ENCODE measurements at places on chromosomes 6 and 20.

- DNase-seq = peak; percentile 76
Observed at GRCh38 chr20:61896058-61896961, 169.4 kb downstream of the TAF4 start.

GRCh38 chr20:63150911-63151531, 64.9 kb downstream of the YTHDF1 start:
- no peak for DNase-seq

GRCh38 chr20:34369265-34369664, 6.2 kb downstream of the ITCH start:
- DNase-seq = no peak

- DNase-seq = no peak
Observed at GRCh38 chr6:13457577-13457976, 29.8 kb downstream of the GFOD1 start.

DNA sequence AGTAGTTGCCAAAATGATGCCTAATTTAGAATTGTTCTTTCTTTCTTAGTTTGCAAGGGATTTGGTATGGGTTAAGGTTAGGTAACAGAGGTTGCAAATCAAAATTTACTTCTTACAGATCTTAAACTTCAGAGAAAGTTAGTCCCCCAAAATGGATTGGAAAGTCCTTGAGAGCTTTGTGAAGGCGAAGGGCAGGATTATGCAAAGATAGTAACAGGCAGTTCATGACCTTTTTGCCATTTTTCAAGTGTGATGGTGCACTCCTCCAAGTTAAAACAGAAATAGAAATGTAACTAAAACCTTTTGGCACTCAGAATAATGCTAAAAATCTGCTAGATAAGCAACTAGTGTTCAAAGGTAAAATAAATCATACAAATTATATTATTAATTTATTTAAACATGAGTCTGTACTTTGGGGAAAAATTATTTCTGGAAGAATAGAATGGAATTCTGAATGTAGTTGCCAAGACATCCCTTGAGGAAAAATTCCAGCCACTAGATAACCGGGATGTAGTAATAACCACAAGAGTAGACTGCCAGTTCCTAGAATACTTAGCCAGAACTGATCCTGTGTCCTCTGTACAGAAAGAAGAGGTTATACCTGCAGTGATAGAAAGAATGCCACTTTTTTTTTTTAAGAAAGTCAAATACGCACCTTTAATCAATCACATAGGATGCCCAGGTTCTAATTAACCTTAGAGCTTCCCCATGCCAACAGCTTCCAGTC, 31.8 kb upstream of the DAAM2 start:
- DNase-seq = no peak

GRCh38 chr6:83310046-83310445, 116.9 kb downstream of the RWDD2A start:
- no peak for DNase-seq

DNA sequence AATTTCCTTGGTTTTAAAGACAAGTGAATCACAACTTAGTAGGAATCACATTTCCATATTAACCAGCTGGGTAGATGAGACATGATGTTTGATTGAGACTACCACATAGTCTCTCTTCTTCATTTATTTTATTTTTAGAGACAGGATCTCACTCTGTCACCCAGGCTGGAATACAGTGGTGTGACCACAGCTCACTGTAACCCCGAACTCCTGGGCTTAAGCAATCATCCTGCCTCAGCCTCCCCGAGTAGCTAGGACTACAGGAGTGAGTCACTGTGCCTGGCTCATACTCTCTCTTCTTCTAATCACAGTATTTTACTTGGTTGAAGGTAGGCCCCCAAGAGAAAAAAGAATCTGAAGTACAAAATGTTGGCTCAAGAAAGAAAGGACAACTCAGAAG, 80.2 kb upstream of the ASF1A start:
- no peak for DNase-seq

- DNase-seq = no peak
Observed at GRCh38 chr20:21006611-21007010, 99.5 kb downstream of the LINC00237 start.

- peak; percentile 62 for DNase-seq
Observed at GRCh38 chr6:6724539-6725467, 136.3 kb downstream of the LY86 start.

DNA sequence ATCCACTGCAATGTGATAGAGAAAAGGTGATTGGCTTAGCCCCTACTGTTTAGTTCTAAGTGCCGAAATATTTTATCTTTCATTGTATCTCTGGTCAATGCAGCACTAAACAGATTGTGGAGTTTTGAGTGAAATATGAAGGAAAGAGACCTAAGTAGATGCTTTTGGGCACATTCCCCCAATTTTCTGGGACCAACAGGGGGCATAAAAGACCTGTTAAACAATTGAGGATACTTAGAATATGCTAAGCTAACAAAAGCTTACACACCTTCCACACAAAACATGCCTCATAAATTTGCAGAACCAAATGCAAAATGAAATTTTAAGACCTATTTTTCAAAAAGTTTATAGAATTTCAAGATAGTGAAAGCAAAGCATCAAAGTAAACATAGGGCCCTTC, 746.9 kb downstream of the TBC1D32 start:
- no peak for DNase-seq

GRCh38 chr20:53224851-53225250, 252.7 kb downstream of the TSHZ2 start:
- DNase-seq = no peak

DNA sequence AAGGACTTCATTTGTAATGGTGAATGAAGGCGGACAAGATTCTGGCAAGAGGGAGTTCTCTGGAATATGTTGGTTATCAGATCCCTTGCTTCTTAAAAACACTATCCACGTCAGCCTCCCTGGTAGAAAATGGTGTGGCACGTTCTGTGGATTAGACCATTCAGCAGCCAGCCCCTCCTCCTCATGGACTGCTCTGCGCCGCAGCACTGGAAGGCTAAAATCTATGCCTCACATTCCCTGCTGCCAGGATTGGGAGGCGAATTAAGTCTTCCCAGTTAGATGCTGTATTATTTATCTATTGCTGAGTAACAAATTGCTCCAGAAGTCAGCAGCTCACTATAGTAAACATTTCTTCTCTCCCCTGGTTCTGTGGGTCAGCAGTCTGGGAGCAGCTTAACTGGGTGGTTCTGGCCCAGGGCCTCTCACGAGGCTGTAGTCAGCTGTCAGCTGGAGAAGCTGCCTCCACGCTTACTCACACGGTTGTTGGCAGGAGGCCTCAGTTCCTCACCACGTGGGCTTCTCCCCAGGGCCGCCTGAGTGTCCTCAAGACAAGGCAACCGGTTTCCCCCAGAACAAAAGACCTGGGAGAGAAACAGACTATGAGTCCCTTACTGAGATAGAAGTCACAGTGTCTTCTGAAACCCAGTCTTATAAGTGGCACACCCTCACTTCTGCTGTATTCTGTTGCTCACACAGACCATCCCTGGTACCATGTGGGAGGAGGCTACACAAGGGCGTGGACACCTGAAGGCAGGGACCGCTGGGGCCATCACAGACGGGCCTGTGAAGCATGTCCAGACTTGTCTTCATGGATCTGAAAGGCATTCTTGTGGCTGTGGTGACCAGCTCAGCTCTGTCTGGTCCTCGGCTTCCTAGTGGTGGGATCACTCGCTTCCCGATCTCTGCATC, 101.0 kb downstream of the NRN1 start:
- no peak for DNase-seq

DNA sequence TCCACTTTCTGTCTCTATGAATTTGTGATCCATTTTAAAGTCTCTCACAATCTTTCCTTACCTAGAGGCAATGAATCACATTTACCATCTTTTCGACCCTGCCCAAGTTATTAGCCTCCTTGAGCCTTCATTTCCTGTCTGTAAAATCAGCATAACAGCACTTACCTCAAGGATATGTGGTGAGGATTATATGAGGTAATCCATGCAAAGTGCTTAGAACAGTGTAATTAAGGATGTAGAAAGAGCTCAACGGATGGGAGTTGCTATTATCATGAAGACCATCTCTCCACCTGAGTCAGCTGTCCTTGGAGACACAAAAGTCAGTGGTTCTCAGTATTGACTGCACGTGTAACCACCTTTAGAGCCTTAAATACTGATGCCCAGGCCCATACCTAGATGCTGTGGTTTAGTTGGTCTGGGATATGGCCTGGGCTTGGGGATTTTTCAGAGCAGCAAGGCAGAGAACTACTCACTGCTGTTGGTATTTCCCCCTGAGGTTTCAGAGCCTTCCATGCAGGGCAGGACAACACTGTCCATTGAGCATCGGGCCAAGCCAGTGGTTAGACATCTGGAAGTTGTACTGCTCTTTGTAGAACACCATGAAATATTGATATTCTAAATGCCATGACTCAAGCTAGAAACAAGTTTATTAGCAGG, 55.8 kb downstream of the LYRM2 start:
- DNase-seq = no peak

GRCh38 chr6:75402296-75402695, 91.3 kb downstream of the FILIP1 start:
- no peak for DNase-seq

DNA sequence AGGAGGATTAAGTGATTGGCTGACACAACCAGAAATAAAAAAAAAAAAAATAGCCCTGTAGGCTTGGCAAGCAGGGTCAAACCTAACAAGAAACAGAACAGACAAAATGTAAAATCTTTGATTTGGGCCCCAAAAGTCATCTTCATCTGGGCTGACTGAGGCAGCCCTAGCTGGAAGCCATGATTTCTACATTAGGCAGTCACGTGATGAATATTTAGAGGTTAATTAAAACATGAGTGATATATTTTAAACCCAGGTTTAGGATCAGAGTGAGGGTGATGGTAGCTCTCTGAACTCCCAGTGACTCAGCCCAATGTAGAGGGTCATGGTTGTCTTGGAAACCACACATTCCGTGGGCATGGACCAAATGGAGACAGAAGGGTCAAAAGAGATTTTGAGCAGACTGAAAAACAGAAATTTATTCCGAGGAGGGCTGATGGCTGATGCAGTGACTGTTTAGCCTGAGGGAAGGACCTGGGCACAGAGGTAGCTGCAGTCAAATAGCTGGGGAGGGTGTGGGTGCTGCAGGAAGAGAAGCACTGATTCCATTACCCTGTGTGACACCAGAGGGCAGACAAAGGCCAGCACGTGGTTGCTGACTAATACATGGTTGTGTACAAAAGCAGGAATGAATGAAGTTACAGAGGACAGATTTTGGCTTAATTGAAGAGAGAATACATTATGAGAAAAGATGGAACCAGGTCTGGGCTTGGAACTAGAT, 573.1 kb upstream of the CHD6 start:
- peak; percentile 28 for DNase-seq

DNA sequence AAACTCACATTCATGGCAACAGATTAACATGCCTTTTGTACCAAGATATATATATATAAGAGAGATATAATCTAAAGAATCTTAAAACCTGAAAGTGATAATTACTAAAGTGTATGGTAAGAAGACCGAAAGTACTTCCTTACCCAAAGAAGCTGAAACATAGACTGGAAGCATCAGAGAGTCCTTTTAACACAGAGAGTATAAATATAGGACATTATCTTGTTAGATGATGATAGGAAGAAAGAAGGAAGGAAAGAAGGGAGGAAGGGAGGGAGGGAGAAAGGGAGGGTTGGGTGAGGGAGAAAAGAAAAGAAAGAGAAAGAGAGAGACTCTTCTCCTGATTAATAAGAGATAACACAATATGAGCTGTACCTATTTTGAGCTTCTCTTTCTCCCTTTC, 68.2 kb downstream of the PHIP start:
- no peak for DNase-seq

DNA sequence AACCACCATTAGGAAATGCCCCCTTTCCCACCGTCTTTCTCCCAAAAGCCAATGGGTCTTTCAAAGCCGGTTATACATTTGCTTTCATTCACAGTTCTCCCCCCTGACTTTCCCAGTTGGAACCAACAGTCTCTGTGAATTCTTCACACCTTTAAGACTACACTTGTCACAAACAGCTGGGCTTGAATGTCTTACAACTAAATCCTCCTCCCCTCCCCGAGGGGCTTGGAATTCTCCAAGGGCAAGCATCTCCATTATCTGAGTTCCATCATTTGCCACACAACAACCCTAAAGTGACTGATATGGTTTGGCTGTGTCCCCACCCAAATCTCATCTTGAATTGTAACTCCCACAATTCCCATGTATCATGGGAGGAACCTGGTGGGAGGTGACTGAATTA, 12.9 kb downstream of the ZFP64 start:
- no peak for DNase-seq

DNA sequence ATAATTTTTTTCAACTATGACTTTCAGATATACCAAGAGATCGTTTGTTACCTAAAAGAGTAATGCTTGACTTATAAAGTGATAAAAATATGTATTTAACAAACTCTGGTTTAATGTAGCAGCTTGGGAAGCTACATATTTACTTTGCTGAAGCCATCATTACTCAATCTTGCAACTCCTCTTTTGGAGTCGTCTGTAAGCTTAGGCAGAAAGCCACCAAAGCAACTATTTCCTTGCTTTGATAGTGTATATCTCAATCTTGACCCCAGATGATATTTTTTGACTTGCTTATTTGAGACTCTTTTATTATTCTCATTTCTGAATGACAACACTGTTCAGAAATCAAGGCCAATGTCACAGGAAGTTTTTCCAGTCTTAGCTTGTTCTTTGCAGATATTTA, 183.0 kb downstream of the SAMD5 start:
- no peak for DNase-seq

DNA sequence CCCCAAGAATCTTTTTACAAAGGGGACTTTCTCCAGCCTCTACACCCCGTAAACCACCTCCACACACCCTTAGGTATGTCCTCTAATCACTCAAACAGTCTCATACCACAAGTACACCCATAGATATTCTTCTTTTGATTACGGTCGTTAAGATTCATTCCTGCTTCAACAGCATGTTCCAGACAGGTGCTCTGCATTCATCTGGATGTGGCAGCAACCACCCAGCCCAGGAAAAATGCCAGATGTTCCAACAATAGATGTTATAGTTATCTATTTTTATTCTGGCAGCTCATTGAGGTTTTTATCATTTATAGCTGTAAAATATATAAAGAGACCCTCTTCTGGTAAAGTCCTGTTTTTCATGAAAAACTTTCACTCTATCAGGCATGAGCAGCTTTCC, 60.7 kb downstream of the SIM1 start:
- no peak for DNase-seq

DNA sequence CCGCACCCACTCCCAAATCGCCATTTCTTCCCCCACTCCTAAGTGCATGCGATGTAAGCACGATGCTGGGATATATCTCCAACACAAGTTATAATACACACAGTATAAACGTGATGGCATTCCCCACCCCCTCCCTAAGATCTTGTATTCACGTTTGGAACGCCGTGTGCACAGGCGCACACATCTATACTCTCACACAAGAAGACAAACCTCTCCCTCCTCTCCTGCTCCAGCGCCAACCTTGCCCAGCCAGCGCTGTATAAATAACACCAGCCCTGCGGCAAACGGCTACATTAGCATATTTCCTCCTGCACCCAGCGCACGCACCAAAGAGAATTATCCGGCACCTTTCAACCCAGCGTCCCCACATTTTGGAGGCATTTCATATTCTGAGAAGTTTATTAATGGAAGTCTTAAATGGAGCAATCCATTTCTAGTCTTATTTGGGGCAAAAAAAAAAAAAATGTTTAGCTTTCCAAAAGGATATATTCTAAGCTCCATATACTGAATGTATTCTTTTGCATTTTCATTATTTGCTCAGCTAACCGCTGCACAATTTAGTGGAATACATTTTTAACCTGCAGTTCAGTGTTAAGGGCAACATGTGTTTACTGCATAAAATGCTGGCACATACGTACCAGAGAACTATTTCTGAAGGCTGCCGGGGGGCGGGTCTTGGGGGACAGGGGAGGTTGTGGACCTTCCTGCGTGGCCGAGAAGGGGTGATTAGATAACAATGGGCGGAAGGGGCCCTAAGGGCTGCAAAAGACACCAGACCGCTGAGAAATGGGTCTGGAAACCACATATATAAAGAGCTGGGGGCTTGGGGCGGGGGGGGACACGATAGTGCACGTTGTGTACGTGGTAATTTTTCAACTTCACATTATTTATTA, 1.1 kb upstream of the SLC22A23 start:
- DNase-seq = peak; percentile 97
